GM04503 (cell line): ENCODE measurements at places on chromosomes 2 and 18.

DNA sequence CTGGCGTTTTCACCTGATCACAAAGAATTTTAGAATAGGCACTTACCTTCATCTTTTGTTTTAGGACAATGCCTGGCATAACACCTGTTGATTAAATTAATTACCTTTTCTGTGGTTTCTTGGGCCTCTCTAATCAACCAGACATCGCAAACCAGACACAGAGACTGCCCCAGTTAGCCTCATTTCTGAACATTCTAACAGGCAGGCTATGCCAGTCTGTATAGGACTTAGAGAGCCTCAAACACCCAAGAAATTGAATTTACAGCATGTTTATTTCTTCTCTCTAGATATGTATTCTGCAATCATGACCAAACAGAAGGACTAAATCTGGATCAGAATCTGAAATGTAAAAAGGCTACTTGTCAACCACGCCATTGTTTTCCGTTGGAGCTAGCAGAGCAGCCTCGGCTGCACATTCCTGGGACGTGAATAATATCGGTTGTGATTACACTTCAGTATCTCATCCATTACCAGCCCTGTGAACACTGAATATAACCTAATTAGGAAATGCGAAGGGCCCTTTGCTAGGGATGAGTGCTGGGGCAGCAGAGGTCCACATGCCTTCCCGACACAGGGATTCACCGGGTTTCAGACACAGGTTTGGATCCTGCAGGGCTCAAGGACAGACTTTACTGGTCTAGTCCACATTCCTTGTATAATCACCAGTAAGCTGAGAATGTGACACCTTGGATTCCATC, 17.5 kb upstream of the CDC42EP3 start:
- DNase-seq = no peak

GRCh38 chr18:48165111-48165866, 234.8 kb upstream of the SMAD2 start:
- no peak for DNase-seq

DNA sequence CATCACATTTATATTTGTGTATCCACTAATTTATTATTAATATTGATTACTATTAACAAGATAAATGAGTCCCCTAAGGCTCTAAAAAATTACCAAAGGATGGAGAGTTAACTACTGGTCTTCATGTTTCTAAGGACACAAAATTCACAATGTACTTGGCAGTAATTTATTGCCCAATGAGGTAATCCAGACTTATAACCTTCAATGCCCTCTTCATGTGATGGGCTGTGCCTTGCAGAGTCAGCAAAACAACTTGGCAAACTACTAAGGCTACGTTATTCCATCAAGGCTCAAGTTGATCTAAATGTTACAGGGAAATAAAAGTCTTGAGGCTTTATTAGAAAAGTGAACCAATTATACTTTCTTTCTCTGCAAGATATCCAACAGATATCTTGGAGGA, 804.9 kb upstream of the NXPH2 start:
- no peak for DNase-seq

DNA sequence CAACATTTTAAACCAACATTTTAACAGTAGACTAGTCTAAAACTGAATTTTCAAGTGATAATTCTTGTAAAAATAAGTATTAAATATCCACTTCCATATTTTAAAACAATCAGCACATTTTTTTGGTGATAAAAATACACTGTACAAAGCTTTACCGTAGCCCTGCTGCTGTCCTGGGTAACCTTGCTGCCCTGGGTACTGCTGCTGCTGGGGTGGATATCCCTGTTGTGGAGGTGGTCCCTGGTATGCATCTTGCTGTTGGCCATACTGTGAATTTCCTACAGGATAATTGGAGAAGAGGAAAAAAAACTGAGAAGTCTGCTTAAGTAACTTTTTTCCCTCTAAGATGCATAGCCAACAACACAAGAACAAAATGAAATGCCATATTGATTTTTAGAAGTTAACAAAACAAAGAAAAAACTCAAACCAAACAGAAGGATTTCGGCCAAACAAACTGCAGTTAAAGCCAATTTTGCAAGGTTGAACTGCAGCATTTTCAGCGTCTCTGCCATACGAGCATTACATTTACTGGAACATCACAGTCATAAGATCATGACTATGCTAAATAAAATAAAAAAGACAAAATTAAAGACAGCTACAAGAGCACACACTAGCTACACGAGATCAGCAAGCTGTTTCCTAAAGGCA, 55.4 kb downstream of the SS18 start:
- no peak for DNase-seq

- DNase-seq = no peak
Observed at GRCh38 chr2:158015428-158016076, 86.1 kb upstream of the UPP2 start.

DNA sequence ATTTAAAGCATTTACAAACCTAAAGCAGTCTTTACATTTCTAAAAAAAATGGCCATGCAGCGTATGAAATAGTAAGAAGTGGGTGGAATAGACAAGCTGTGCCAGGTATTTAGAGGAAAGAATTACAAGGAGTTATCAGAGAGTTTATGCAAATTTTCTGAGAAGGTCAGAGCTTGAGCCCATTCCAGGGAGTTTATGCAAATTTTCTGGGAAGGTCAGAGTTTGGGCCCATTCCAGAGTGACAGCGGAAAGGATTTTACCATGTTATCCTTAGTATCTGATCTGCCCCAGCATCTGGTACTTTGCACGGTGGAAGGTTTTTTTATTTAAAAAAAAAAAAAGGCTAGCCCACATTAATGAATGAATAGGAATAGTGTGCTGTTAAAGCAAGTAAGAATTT, 1.4 kb upstream of the DOK6 start:
- no peak for DNase-seq

DNA sequence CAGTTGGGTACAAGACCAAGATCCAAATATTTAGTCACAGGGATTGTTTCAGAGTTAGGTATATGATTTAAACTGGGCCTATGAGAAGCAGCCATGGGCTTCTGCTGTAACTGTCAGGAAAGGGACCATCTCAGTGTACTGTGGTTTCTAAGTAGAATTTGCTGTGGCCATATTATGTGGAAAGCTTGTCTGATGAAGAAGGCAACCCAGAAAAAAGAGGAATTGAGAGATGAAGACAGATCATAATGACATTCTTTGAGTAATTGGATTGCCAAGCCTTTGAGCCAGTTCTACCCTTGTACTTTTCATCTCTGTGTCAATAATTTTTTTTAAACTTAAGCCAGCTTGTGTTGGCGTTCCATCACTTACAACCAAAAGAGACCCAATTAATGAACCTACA, 259.6 kb downstream of the NUP35 start:
- no peak for DNase-seq

GRCh38 chr2:155256803-155257202, 558.3 kb downstream of the KCNJ3 start:
- DNase-seq = no peak

GRCh38 chr18:75204732-75205513, 4.0 kb downstream of the PTGR3 start:
- DNase-seq = no peak

DNA sequence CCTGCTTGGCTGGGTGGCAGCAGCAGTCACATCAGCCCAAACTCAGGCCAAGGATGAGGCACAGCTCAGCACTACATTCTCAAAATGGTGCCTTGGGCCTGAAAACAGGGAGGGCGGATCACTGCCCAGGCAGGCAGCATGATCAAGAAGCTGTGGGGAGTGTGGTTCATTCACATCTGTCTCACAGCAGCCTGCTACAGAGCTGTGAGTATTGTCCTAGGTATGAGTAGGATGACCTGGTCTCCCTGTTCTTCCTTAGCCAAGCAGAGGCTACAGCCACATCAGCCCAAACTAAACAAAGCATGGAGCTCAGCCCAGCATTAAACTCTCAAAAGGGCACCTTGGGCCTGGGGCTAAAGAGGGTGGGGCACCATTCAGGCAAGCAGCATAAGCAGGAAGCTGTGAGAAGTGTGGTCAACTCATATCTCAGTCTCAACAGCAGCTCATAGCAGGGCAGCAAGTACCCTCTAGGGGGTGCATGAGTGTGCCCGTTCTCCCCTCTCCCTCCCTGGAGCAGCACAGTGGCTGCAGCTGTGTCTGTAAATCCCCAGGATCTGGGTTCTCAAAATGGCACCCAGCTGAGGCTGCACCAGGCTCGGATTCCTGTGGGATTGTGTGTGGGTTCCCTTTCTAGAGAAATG, 139.6 kb downstream of the TRABD2A start:
- no peak for DNase-seq

- peak; percentile 28 for DNase-seq
Observed at GRCh38 chr2:86476092-86476491, 34.9 kb downstream of the KDM3A start.

- no peak for DNase-seq
Observed at GRCh38 chr2:1514391-1515072, 101.3 kb downstream of the TPO start.

- DNase-seq = no peak
Observed at GRCh38 chr2:45406621-45407020, 204.4 kb downstream of the SRBD1 start.

DNA sequence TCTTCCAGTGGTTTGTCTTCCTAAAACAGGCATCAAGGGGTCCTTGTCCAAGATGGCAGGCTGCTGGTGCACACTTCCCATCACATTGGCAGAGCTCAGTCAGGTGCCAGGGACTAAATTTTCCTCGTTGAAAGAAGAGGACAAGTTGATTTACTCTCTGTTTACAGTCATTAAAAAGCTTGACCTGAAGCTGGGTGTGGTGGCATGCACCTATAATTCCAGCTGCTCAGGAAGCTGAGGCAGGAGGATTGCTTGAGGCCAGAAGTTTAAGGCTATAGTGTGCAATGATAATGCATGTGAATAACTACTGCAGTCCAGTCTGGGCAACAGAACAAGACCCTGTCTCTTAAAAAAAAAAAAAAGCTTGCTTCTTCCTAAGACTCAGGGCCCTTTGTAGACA, 3.6 kb upstream of the PLB1 start:
- DNase-seq = no peak

- DNase-seq = no peak
Observed at GRCh38 chr18:54961016-54961423, 1.8 kb upstream of the CCDC68 start.

DNA sequence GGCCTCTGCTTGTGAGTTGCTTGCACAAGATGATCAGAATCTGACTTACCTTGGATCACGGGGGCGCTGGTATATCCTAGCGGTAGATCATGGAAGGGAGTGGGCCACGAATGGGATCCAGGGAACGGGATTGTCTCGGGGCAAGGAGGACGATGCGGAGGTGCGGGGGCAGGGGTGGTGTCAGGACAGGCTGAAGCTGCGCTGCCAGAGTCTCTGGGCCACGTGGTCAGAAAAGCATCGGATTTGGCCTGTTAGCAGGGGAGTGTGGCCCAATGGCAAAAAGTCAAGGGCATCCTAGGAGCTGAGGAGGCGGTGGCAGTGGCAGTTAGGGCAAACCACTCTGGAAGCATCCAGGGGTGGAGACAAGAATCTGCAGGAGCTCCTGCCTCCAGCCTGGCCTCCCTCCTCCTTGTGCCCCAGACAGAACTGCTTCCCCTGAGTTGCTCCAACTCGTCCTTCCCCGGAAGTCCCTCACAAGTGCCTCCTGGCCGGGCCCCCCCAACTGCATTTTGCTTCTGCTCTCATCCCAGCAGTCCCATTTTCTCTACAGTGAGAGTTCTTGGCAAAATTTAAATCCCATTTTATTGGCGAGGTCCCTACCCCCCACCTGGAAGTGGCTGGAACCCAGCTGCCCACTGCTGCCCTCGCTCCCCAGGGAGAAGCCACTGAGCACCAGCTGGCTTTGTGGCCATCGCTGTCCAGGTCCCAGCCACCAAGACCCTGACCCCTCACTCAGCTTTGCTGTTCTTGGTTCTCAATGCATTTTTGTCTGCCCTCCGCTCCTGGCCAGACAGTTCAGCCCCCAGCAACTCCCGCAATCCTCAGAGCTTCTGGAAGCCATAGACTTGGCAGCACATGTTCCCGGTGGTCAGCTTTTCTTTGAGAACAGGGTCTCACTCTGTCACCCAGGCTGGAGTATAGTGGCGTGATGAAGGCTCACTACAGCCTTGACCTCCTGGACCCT, 5.6 kb upstream of the CCDC74B start:
- no peak for DNase-seq
